Thyroid gland (tissue), 4 donors: ENCODE measurements at places on chromosomes 16 and 17.

GRCh38 chr17:16934836-16935235, 37.1 kb downstream of the TNFRSF13B start:
- DNase-seq, result no peak

- no peak for DNase-seq
Observed at GRCh38 chr16:19446886-19447285, 29.2 kb downstream of the TMC5 start.

GRCh38 chr16:87391324-87391949, 699 bp upstream of the MAP1LC3B start:
- DNase-seq, result peak; percentile 46

GRCh38 chr16:71882505-71883167, 1.3 kb downstream of the ZNF821 start:
- peak; percentile 68 for DNase-seq

GRCh38 chr16:49485663-49486062, 112.1 kb downstream of the C16orf78 start:
- DNase-seq, result no peak

GRCh38 chr17:6334386-6334785, 100.5 kb downstream of the AIPL1 start:
- DNase-seq, result no peak

DNA sequence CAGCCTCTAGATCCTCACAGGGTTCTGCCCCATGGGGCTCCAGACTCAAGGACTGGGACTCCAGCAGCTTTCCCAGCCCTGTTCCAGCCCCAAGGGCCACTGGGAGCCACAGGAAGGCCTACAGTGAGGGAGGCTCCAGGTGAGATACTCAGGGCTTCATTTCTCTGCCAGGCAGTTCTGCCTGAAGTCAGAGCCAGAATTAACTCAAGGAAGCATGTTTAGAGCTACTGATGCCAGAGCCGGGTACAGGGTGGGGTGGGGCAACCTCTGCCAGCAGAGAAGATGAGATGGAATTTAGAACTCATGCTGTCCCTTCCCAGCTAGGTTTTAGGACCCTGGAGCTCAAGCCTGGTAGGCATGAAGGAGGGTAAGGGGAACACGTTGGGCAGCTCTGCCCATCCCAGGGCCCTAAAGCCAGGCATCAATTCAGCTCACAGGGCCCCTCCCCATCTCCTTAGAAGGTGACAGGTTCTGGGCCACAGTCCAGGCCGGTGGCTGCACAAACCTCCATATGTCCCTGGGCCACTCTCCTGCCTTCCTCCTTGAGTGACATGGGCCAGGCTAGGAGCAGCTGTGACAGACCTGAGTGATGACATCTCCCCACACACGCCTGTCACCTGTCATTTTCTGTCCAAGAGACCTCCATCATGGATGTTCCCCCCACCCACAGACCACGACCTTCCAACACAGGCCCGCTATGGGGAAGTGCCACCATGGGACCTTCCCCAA, 24.5 kb upstream of the SPPL2C start:
- no peak for DNase-seq

GRCh38 chr16:26269673-26270072, 577.9 kb downstream of the HS3ST4 start:
- no peak for DNase-seq

DNA sequence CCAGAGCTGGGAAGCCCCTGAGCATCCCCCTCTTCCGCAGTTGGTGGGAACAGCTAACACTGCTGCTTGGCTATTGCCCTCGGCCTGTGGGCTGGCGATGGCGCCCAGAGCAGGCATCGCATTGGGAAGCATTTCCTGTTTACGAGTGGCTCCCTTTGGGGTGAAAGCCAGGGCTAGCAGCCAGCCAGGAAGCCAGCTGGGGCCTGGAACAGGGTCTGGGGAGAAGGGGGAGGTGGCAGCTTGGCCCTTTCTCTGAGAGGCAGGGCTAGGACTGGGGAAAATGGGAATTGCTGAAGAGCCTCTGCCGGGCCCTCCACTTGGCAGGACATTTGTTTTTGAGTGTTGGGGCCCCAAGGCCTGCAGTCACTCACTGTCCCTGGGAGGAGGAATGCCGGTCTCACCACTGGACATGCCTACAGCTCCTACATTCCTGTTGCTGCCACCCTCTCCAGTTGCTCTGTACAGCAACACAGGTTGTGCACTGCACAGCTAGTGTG, 2.4 kb upstream of the MTSS2 start:
- DNase-seq, result peak; percentile 38

GRCh38 chr17:82787081-82787848, 35.4 kb downstream of the TBCD start:
- DNase-seq, result no peak
